ENCODE measurements at places on chromosomes 6 and 20.

DNA sequence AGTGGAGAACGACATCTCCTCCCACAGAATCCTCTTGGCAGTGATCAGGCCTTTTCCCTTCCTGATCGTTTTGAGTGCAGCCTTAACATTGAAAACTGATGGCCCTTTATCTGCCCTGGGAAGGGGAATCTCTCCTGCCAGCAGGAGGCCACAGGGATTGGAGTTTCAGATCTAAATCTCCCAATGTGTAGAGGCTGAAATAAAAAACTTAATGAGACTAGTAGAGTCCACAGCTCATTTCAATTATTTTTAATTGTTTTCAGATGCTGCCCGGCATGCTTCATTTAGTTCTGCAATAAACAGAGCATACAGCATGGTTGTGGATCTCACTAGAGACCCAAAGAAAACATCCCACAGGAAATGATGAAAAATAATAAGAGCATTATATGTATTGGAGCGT lies 662.2 kb upstream of the HS3ST5 start:
- H3K36me3 ChIP-seq, result no peaks in the 10 kb centered on the region
- H3K4me3 ChIP-seq, result no peak overlapping the region
- H3K4me1 ChIP-seq, result peaks cover 3% of the 10 kb centered on the region
- no peaks in the 10 kb centered on the region for H3K27me3 ChIP-seq
- no peak for DNase-seq

GRCh38 chr6:36856277-36856676 lies 17.0 kb upstream of the CPNE5 start:
- peaks cover 59% of the 10 kb centered on the region for H3K36me3 ChIP-seq
- no peak overlapping the region for H3K4me3 ChIP-seq
- no peak overlapping the region for H3K27ac ChIP-seq

GRCh38 chr20:61965606-61966491 lies 99.8 kb downstream of the TAF4 start:
- H3K4me1 ChIP-seq, result no peaks in the 10 kb centered on the region
- H3K36me3 ChIP-seq, result no peaks in the 10 kb centered on the region
- peaks cover 17% of the 10 kb centered on the region for H3K27me3 ChIP-seq
- DNase-seq, result no peak
- H3K27ac ChIP-seq, result no peak overlapping the region
- H3K4me3 ChIP-seq, result no peak overlapping the region

- no peaks in the 10 kb centered on the region for H3K4me1 ChIP-seq
- no peaks in the 10 kb centered on the region for H3K36me3 ChIP-seq
- no peak for DNase-seq
These were observed 579.5 kb upstream of the HTR1E start for GRCh38 chr6:86357877-86358276.

- H3K4me3 ChIP-seq, result no peak overlapping the region
- H3K27me3 ChIP-seq, result no peaks in the 10 kb centered on the region
- H3K27ac ChIP-seq, result no peak overlapping the region
- no peaks in the 10 kb centered on the region for H3K4me1 ChIP-seq
These were observed 222.4 kb downstream of the CBLN4 start for GRCh38 chr20:55782912-55783253.

- DNase-seq, result no peak
- H3K4me3 ChIP-seq, result no peak overlapping the region
- no peak overlapping the region for H3K27ac ChIP-seq
These were observed 26.6 kb downstream of the PREX1 start for GRCh38 chr20:48801197-48801596.

DNA sequence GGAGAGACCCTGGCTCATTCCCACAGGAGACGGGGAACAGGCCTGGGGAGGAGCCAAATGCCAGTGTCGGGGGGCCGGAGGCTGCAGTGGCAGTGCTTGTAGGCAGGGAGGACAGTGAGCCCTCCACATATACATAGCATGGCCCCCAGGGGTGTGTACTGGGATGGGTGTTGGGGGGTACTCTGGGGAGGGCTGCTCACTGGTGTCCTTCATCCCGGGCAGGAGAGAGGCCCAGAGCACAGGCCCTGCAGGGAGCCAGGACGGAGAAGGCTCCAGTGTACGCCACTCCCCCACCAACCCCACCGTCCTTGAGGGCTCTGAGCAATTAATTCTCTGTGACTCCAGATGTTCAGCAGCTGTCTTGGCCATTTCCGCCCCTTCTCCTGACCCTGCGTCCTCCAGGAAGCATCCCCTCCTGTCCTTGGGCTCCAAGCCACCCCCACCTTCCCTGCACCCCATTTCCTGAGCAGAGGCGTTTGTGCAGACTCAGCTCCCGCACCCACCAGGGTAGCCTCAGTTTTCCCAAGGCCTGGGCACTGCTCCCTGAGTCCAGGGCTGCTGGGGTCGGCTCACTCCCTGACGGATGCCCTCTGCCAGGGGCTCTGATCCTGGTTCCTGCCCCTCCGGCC lies 3.4 kb upstream of the ABHD16B start:
- H3K4me1 ChIP-seq, result peaks cover 24% of the 10 kb centered on the region
- H3K27ac ChIP-seq, result no peak overlapping the region
- no peaks in the 10 kb centered on the region for H3K27me3 ChIP-seq
- H3K4me3 ChIP-seq, result no peak overlapping the region
- no peak for DNase-seq

GRCh38 chr20:59939052-59939878 lies 840 bp downstream of the PPP1R3D start:
- peaks cover 15% of the 10 kb centered on the region for H3K36me3 ChIP-seq
- no peak overlapping the region for H3K27ac ChIP-seq
- H3K4me1 ChIP-seq, result peaks cover 30% of the 10 kb centered on the region
- peak overlapping the region; percentile 96 for H3K4me3 ChIP-seq
- H3K27me3 ChIP-seq, result no peaks in the 10 kb centered on the region
- peak; percentile 6 for DNase-seq

- H3K4me1 ChIP-seq, result no peaks in the 10 kb centered on the region
- no peak overlapping the region for H3K4me3 ChIP-seq
- H3K27ac ChIP-seq, result no peak overlapping the region
These were observed 338.7 kb upstream of the ARID1B start for GRCh38 chr6:156438350-156438923.

- no peaks in the 10 kb centered on the region for H3K36me3 ChIP-seq
- peak overlapping the region; percentile 24 for H3K4me3 ChIP-seq
- no peak overlapping the region for H3K27ac ChIP-seq
- DNase-seq, result peak; percentile 32
- H3K4me1 ChIP-seq, result peaks cover 14% of the 10 kb centered on the region
These were observed 1.5 kb upstream of the CPNE5 start for GRCh38 chr6:36840432-36841403.

GRCh38 chr20:24109537-24109936 lies 121.0 kb upstream of the GGTLC1 start:
- no peak overlapping the region for H3K4me3 ChIP-seq
- H3K36me3 ChIP-seq, result no peaks in the 10 kb centered on the region

DNA sequence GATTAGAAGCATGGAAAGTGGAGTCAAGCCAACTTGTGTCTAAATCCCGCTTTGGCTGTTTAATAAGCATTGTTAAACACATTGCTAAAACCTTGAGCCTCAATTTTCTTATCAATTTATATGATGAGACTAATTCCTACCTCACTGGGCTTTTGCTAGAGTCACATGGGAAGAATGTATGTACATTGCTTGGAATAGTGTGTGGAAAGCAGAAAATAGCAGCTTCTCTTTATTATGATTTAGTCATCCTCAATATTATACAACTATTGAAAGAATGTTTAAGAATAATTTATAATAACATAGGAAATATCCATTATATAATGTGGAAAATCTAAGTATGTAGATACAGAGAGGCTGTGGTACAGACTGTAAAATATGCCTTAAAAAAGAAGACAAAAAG lies 313.0 kb upstream of the CDYL start:
- no peaks in the 10 kb centered on the region for H3K4me1 ChIP-seq
- no peak overlapping the region for H3K27ac ChIP-seq
- DNase-seq, result no peak

DNA sequence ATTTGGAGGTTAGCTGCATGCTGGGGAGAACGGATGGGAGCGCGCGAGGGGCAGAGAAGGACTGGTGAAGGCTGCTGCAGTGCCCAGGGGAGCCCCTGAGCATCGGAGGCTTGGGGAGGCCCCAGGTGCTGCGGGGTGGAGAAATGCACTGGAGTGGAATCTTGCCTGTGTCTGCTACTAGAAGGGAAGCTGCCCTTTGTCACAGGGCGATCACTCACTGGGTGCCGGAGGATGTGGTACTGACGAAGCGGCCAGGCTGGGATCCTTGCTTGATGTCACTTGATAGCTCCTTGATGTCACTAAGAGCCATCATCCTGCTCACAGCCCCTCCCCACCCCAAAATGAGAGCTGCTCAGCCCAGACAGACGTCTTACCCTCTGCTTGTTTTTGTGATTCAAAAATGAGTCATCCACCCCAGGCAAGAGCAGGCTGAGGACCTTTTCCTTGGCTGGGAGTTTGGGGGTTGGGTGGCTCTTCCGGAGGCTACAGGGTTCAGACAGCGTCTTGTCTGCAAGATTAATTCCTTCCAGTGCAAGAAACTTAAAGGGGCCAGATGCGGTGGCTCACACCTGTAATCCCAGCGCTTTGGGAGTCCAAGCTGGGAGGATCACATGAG lies 62.6 kb upstream of the PMEPA1 start:
- H3K27ac ChIP-seq, result no peak overlapping the region
- peaks cover 4% of the 10 kb centered on the region for H3K4me1 ChIP-seq
- no peaks in the 10 kb centered on the region for H3K36me3 ChIP-seq
- H3K4me3 ChIP-seq, result no peak overlapping the region
- H3K27me3 ChIP-seq, result peaks cover 8% of the 10 kb centered on the region

DNA sequence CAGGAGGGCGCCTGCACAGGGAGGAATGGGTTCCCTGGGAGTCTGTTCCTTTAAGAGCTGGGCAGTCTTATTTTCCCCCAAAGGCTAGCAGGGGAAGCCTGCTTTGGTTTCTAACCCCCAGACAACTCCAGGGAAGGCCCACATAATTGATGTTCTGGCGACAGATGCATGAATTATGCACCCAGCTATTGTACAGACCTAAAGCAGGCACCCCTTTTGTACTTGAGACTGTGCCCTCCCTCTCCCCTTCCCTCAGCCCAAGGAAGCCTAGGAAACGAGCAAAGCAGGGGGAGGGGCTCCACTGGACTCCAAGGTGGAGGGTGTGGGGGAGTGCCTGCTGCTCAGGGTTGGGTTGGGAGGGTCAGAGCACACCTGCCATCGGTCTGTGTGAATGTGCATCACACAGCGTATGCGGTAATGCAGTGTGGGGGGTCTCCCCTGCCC lies 102.1 kb downstream of the KCNB1 start:
- peaks cover 2% of the 10 kb centered on the region for H3K4me1 ChIP-seq
- DNase-seq, result no peak
- no peak overlapping the region for H3K27ac ChIP-seq
- no peak overlapping the region for H3K4me3 ChIP-seq
- no peaks in the 10 kb centered on the region for H3K36me3 ChIP-seq

GRCh38 chr20:8522168-8522567 lies 390.1 kb downstream of the PLCB1 start:
- H3K27ac ChIP-seq, result no peak overlapping the region
- no peaks in the 10 kb centered on the region for H3K27me3 ChIP-seq
- H3K4me1 ChIP-seq, result peaks cover 4% of the 10 kb centered on the region
- no peak for DNase-seq

DNA sequence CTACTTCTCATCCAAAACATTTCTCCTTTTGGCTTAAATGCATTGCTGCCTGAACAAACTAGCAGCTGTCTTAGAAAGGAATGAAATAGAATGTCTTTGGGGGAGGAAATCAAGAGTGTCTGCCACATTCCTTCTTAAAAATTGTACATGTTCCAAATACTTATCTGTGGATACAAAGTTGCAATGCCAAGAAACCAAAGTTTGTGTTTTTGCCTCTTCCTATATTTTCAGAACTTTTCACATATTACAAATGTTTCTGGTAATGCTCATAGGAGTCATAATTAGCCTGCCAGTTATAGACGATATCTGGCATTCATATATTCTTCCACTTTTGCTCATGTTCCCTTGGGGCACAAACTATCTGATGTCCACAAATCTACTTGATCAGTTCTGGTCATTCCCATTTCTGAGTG lies 165.5 kb upstream of the BMP5 start:
- H3K27ac ChIP-seq, result no peak overlapping the region
- H3K27me3 ChIP-seq, result no peaks in the 10 kb centered on the region
- no peak for DNase-seq
- H3K4me3 ChIP-seq, result no peak overlapping the region
- no peaks in the 10 kb centered on the region for H3K4me1 ChIP-seq
- H3K36me3 ChIP-seq, result no peaks in the 10 kb centered on the region

DNA sequence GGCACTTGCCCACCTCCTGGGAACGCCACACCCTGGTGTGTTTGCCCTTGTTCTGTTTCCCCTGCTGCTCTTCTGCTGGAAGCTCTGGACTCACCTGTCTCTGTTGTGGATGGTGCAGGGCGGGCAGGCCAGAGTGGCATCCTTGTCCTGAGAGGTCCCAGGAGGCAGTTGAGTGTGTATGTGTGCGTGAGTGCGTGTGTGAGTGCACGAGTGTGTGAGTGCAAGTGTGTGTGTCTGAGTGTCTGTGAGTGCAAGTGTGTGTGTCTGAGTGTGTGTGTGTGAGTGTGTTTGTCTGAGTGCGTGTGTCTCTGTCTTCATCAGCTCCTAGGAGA lies 12.2 kb downstream of the IGF2R start:
- H3K4me3 ChIP-seq, result peak overlapping the region; percentile 91
- peaks cover 99% of the 10 kb centered on the region for H3K4me1 ChIP-seq
- DNase-seq, result no peak

DNA sequence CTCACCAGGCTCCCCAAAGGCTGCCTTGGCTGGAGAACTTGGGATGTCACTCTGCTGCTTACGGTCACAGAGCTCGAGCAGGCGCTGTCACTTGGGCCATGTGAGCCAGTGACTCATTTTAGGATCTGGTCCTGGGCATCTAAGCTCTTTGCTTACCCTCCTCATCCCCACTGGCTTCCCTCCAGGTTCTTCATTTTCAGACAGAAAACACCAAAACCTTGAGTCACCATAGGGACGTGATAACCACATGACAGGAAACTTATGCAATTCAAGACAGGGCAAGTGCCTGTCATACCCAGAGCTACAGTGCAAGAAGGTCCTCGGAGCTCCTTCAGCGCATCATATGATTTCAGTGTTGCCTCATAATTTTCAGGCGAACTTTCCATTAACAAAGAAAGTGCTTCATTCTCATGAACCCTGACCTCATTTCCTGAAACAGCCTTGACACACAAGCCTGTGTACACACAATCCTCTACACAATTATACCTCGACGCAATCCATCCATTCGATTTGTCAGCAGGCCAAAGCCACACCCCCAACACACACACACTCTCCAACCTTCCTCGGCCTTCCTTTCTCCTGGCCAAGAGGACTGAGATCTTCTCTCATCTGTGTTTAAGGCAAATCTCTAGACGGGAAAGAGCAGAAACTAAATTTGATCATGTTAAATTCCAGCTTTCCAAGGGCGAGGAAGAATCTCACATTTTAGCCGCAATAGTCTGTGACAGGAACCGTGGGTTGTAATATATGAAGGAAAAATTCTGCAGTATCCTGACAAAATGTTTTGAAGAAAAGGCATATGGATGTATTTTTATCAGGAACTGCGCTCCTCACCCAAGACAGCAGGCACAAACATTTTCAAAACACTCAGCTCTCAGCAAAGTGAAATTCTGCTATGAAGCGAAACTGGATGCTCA lies 25.3 kb downstream of the TBC1D7 start:
- no peaks in the 10 kb centered on the region for H3K27me3 ChIP-seq
- peaks cover 37% of the 10 kb centered on the region for H3K4me1 ChIP-seq
- H3K27ac ChIP-seq, result peak overlapping the region; percentile 84
- H3K36me3 ChIP-seq, result peaks cover 43% of the 10 kb centered on the region
- H3K4me3 ChIP-seq, result peak overlapping the region; percentile 41
- DNase-seq, result peak; percentile 57

- peaks cover 21% of the 10 kb centered on the region for H3K27me3 ChIP-seq
- peaks cover 4% of the 10 kb centered on the region for H3K4me1 ChIP-seq
These were observed 134.5 kb upstream of the EXOC2 start for GRCh38 chr6:827431-827830.

Data from activated naive CD8-positive, alpha-beta T cell treated with anti-CD3 and anti-CD28 coated beads, Interleukin-2, amount 50 U/mL, for 24 hours (primary cell).